GM04503 (cell line): ENCODE measurements at places on chromosomes 6 and 20.

- no peak for DNase-seq
These were observed 41.1 kb upstream of the OPN5 start for GRCh38 chr6:47740714-47741113.

- DNase-seq, result no peak
These were observed 17.9 kb upstream of the CCDC170 start for GRCh38 chr6:151475653-151476523.

- DNase-seq, result no peak
These were observed 57.5 kb downstream of the JARID2 start for GRCh38 chr6:15303162-15303919.

DNA sequence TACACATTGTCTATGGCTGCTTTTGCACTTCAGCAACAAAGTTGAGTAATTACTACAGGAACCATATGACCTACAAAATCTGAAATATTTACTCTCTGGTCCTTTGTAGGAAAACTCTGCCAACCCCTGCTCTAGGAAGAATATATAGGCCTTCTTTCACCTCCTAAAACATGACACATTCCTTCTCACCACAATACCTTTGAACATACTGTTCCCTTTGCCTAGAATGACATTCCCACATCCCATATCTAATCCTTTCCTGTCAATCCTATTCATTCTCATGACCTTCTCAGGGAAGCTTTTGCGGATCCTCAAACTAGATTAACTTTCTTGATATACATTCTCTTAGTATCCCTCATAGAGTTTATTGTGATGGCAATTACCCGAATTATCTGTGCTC is 18.0 kb upstream of the NCOA6 start:
- no peak for DNase-seq

DNA sequence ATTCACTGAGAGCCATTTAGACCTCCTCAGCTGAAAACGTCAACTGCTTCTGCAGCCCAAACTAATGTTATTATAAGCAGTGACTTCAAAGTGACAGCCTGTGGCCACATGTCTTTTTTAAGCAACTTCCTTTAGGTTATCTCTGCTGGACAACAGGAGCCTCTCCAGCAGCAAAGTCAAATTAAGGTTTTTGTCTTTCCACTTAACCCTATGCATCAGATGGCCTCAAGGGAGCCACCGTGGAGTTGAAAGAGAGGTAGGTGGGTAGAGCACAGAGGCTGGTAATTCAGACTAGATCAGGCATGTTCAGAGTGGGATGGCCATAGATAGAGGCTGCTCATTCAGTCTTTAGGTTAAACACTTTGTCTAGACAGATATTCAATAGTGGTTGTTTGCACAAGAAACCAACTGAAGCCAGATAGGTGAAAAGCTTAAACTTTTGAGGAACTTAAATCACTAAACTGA is 300.6 kb upstream of the ECI2 start:
- DNase-seq, result no peak

DNA sequence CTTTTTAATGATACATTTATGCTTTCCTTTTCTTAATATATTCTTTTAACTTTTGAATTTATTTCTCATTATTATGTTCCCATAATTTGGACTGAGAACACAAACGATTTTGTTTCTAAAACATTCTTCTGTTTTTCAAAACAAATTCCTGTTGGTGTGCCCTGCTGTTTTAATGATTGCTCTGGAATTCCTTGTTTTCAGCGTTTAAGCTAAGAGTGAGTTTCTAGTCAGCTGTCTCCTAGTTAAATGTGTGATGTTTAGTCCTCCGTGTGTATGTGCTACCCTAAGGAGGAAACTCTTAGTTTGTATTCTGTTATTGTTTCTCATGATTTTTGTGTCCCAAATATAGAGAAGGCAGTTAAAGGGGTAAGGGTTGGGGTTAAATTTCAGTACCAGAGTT is 306.1 kb upstream of the RGS17 start:
- DNase-seq, result no peak

DNA sequence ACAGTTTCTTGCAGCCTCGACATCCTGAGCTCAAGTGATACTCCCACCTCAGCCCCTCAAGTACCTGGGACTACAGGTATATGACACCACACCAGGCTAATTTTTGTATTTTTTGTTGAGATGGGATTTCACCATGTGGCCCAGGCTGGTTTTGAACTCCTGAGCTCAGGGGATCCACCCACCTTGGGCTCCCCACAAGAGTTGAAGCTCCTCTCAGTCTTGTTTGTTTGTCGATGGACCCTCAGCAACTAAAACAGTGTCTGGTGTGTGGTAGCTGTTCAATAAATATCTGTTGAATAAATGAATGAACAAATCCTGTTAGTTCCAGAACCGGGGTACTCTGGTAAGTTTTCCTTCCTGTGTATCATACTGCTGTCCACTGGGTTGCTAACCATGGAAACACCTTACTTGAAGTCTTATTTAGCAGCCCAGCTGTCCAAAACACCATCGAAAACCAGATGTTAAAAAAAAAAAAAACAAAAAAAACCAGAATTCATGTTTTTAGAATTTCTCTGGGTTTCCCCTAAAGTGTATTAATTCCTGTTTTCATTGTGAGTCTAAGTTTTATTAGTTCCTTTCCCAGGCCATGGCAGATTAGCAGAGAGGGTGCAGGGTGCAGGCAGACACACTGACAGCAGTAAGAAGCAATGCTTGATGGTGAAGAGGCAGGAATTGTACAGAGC is 7.8 kb upstream of the EZR start:
- DNase-seq, result no peak

DNA sequence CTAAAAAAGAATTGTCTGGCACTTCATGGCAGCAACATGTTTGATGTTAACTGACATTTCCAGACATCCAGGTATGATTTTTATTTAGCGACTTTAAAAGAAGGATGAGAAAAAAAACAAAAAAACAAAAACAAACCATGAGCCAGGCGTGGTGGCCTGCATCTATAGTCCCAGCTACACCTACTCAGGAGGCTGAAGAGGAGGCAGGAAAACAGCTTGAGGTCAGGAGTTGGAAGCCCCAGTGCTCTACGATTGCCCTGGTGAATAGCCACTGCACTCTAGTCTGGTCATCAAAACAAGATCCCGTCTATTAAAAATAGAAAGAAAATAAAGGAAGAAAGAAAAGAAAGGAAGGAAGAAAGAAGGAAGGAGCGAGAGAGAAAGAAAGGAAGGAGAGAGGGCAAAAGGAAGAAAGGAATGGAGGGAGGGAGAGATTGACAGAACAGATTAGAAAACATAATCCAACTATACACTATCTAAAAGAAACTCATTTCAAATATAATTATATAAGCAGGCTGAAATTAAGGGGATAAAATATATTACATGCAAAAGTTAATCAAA is 141.6 kb downstream of the TRIM27 start:
- no peak for DNase-seq

- no peak for DNase-seq
These were observed 43.3 kb upstream of the EDN1 start for GRCh38 chr6:12246900-12247299.

DNA sequence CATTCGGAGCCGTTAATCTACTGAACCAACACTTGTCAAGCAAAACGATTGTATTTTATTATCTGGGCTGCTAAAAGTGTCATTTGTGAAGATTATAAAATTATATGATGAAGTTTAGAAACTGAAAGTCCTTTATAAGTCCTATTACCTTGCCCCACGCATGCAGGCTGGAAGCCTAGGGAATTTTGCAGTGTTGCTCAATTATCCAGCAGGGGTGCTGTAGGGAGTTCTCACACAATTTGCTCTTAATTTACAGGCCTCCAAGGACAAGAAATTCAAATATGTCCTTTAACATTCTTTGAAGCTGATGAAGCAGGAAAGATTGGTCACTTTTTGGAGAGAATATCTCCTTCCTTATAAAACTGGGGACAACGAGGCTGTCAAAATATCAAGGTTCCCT is 368.9 kb downstream of the LMBRD1 start:
- DNase-seq, result no peak

GRCh38 chr6:118617417-118617816 is 34.0 kb downstream of the CEP85L start:
- no peak for DNase-seq

DNA sequence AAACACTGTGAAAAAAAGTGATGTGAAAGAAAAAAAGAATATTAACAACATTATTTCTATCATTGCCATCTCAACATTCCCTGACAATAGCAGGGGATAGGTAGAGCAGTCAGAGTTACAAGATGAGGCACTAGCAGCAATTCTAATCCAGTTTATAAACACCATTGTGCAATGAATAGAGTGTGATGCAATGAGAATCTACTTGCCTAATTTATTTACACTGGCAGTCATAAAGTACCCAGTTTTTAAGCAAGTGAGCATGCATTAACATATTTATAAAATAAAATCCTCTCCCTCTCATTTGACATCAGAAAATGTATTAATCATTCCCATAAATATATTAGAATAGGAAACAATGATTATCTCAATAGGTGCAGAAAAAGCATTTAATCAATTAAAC is 2.5 kb upstream of the MANEA start:
- peak; percentile 13 for DNase-seq

GRCh38 chr20:24842918-24843715 is 106.0 kb upstream of the CST7 start:
- no peak for DNase-seq

GRCh38 chr20:62190639-62191411 is 8.0 kb downstream of the MTG2 start:
- no peak for DNase-seq

- DNase-seq, result no peak
These were observed 8.6 kb upstream of the HIVEP2 start for GRCh38 chr6:142953373-142954273.

GRCh38 chr6:129297592-129297991 is 412.4 kb downstream of the ARHGAP18 start:
- no peak for DNase-seq

DNA sequence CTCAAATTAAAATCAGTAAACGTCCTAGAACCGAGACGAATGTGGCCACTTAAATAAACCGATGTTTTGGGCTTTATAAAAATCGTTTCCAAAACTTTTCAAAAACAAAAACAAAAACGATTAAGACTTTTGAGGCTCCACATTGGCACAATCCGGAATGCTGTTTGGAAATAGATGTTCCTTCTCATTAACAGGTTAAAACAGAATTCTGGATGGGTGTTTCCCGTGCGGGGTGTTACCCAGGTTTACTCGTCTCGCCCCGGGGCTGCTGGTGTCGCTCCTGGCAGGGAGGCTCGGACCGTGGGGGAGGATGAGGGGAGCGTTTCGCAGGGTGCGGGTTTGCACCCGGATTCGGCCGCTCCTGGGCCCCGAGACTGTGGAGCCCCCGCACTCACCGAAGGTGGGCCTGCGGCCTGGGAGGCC is 1.2 kb downstream of the GATA5 start:
- DNase-seq, result no peak

DNA sequence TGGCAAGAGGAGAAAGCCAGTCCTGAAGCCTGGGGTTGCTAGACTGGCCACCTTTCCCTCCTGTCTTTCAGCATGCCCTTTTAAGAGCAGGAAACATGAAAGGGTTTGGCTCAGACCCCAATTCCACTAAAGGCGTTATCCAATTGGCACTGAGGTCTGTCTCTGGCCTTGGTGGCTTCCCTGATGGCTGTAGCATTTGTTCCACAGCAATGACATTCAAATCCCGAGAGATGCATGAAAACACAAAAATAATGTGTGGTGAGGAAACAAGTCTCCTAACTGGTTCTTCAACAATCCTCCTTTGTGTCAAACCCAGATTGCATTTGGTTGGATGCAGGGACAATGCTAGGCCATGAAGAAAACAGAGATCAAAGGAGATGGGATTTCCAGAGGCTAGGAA is 56.5 kb upstream of the ADTRP start:
- DNase-seq, result no peak
